ENCODE measurements at places on chromosomes 12 and 14.

- DNase-seq, result no peak
Observed at GRCh38 chr14:100548939-100549338, 38.3 kb downstream of the BEGAIN start.

GRCh38 chr14:30277268-30277667, 281.7 kb upstream of the G2E3 start:
- no peak for DNase-seq

DNA sequence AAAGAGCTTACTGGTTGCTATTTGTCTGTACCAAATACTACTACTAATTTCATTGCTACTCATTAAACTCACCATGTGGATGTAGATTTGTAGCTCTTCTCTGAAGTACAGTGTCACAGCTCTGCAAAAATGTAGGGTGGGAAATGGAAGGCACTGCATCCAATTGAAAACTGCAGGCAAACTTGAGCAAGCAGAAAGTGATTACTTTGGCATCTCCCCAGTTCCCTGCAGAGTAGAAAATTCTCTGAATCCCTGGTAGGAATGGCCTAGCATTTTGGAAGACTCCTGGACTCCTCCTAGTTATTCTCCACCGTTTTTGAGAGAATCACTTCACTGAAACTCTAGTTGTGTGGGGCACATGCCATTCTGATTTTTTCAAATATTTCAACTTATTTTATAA, 239.1 kb downstream of the DIO2 start:
- DNase-seq, result no peak

DNA sequence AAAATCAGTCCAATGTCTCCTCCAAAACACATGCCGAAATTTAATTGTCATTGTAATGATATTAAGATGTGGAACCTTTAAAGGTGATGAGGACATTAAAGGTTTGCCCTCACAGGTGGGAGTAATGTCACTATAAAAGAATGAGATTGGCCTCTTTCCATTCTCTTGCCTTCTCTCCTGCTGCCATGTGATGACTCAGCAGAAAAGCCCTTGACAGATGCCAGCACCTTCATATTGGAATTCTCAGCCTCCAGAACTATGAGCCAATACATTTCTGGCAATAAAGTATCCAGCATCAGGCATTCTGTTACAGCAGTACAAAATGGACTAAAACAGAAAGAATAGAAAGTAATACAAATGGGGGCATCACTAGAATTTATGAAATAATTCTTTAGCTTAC, 609.7 kb downstream of the SLC16A7 start:
- DNase-seq, result peak; percentile 3

- DNase-seq, result no peak
Observed at GRCh38 chr12:12954356-12954755, 2.4 kb upstream of the GPRC5D start.

DNA sequence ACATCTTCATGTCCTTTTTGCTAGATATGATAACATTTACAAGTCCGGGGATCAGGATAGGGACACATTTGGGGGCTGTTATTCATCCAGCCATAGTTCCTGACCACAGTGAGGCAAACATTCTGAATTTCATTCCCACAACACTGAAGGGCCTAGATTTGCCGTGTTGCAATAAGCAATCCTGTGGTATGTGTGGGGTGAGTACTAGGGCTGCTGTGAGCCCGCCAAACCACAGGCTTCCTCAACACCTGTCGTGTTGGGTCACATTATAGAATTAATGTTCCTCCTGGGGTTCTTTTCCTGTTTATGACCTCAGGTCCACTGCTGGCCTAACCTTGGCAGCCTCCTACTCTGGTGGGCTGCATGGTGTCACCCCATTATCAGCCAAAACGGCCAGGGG, 119.2 kb downstream of the TBC1D30 start:
- DNase-seq, result peak; percentile 29

- no peak for DNase-seq
Observed at GRCh38 chr12:31584782-31585181, 6.2 kb downstream of the DENND5B start.

GRCh38 chr14:50649691-50650090, 18.4 kb downstream of the SAV1 start:
- DNase-seq, result no peak

DNA sequence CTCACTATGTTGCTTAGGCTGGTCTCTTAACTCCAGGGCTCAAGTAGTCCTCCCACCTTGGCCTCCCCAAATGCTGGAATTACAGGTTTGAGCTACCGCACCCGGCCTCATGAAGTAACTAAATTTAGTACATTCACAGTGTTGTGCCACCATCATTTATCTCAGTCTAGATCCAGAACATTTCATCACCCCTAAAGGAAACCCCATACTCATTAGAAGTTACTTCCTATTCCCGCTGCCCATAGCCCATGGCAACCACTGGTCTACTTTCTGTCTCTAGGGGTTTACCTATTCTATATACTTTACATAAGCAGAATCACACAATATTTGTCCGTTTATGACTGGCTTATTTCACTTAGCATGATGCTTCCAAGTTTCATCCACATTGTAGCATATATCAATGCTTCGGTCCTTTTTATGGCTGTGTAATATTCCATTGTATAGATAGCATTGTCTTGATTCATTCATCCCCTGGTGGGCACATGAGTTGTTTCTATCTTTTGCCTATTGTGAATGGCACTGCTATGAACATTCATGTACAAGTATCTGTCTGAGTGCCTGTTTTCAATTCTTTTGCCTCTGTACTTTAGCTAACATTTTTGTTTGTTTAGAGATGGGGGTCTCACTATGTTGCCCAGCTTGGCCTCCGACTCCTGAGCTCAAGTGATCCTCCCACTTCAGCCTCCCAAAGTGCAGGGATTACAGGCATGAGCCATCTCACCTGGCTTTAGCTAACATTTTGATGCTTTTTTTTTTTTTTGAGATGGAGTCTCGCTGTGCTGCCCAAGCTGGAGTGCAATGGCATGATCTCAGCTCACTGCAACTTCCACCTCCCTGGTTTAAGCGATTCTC, 10.2 kb upstream of the SH2B3 start:
- no peak for DNase-seq

GRCh38 chr14:103881268-103882201, 34.2 kb upstream of the PPP1R13B start:
- DNase-seq, result no peak

All from AG08396 (cell line).